ENCODE measurements at places on chromosomes 1 and 21.

DNA sequence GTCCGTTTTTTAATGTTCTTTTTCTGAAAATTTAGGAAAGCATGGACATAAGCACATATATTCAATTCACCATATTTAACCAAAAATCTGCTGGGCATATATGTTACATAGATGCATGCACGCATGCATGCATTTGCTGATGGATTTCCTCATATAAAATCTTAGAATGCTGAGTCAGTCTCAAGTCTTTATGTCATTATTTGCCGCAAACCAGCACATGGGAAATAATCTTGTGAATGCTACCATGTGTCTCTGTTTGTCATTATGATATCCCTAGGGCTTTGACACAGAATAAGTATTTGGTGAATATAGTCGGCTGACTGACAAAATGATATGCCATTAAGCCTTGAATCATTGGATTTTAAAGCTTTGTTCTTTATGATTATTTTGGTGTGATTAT is 776.5 kb downstream of the KCNT2 start:
- H3K36me3 ChIP-seq = no peaks in the 10 kb centered on the region
- no peaks in the 10 kb centered on the region for H3K4me1 ChIP-seq
- H3K4me3 ChIP-seq = no peak overlapping the region
- no peaks in the 10 kb centered on the region for H3K27me3 ChIP-seq
- no peak for DNase-seq
- no peak overlapping the region for H3K27ac ChIP-seq

DNA sequence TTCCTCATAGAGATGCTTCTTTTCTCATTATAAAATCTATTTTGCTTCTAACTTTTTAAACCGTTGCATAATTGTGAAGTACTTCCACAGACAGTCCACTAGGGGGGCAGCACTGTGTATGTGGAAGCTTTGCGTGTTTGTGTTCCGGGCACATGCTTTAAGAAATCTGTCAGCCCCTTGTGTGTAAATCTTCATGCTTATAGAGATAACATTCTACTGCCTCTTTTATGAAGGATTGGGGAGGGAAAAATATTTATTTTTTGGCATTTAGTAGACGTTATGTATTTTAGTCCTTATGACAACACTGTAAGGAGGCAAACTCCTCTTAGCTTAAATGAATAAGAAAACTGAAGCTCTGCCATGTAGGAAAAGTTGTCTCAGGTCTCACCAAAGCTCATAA is 157.3 kb upstream of the PTGFR start:
- H3K27ac ChIP-seq = no peak overlapping the region
- DNase-seq = no peak
- no peaks in the 10 kb centered on the region for H3K36me3 ChIP-seq
- peaks cover 8% of the 10 kb centered on the region for H3K27me3 ChIP-seq
- no peak overlapping the region for H3K4me3 ChIP-seq

- H3K36me3 ChIP-seq = no peaks in the 10 kb centered on the region
- H3K4me1 ChIP-seq = peaks cover 3% of the 10 kb centered on the region
- H3K27me3 ChIP-seq = peaks cover 9% of the 10 kb centered on the region
- no peak for DNase-seq
- no peak overlapping the region for H3K4me3 ChIP-seq
Measured at GRCh38 chr1:62229932-62230331, 35.3 kb downstream of the L1TD1 start.

DNA sequence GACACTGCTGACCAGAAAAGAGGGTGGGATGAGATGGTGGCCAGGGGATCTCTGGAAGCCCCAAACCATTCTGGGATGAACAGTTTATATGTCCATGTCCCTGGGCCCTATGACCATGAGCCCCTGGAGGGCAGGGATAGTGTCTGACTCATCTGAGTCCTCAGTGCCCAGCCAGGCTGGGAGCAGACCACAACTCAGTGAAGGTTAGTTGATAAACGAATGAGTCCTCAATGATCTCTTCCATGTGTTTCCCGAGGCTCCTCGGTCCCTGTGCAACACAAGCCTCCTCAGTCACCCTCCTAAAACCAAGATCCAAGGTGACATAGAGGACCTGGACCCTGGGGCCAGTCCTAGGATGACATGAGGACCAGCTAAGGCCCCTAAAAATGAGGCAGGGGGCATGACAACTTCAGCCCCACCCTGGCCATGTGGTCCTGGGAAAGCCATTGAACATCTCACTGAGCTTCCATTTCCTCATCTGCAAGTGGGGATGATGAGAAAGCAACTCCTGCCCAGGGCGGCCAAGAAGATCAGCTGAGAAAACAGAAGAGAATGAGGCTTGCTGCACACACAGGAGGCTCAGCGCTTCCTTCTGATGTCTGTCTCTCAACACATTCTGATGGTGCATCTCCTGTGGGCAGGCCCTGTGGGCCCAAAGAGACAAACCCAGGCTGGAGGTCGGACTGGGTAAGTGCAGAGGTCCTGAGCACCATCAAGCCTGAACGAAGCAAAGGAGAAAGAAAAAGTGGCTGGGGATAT is 86.3 kb downstream of the GLIS1 start:
- no peaks in the 10 kb centered on the region for H3K36me3 ChIP-seq
- H3K27me3 ChIP-seq = peaks cover 16% of the 10 kb centered on the region
- H3K4me1 ChIP-seq = no peaks in the 10 kb centered on the region
- no peak overlapping the region for H3K4me3 ChIP-seq
- no peak for DNase-seq
- H3K27ac ChIP-seq = no peak overlapping the region

- H3K36me3 ChIP-seq = no peaks in the 10 kb centered on the region
- peak overlapping the region; percentile 0 for H3K27ac ChIP-seq
- peak overlapping the region; percentile 4 for H3K4me3 ChIP-seq
- no peak for DNase-seq
- no peaks in the 10 kb centered on the region for H3K27me3 ChIP-seq
- H3K4me1 ChIP-seq = peaks cover 69% of the 10 kb centered on the region
Measured at GRCh38 chr21:37412603-37413360, 46.2 kb downstream of the DYRK1A start.

- H3K27ac ChIP-seq = no peak overlapping the region
- H3K36me3 ChIP-seq = peaks cover 18% of the 10 kb centered on the region
- H3K27me3 ChIP-seq = no peaks in the 10 kb centered on the region
Measured at GRCh38 chr1:41626146-41626545, 141.7 kb upstream of the EDN2 start.

DNA sequence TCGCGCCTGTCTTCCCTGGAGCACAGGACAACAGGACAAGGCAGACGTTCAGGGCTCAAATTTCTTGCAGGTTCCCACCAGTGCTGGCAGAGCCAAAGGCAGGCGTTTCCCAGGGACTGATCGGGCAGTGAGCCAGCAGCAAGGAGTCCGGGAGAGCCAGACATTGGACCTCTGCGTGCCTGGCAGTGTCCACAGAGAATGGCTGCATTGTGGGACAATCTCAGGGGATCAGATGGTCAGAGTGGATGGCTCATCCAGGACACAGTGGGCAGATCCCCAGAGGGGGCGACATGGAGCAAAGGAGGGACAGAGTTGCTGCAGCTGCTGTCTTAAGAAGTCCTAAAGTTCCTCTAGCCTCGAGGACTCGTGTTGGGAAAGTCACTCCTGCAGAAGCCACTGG is 4.6 kb downstream of the TMEM63A start:
- H3K27ac ChIP-seq = peak overlapping the region; percentile 80
- DNase-seq = no peak
- no peaks in the 10 kb centered on the region for H3K27me3 ChIP-seq
- H3K4me3 ChIP-seq = peak overlapping the region; percentile 78
- peaks cover 55% of the 10 kb centered on the region for H3K4me1 ChIP-seq

DNA sequence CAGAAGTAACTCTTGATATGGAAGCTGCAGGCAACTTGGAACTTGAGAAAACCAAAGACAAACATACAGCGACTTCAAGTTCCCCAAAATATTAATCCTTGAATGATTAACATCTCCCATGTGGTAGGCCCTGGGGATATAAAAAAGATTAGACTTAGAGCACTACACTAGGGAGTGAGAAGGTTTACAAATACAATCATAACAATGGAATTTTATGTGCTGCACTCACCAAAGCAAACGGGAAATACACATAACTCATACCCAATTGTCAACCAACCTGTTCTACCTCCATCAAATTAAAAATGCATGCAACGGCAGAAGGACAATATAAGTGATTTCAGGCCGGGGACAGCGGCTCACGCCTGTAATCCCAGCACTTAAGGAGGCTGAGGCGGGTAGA is 3.7 kb downstream of the SMYD3 start:
- H3K27ac ChIP-seq = no peak overlapping the region
- peak overlapping the region; percentile 43 for H3K4me3 ChIP-seq
- H3K27me3 ChIP-seq = no peaks in the 10 kb centered on the region
- no peaks in the 10 kb centered on the region for H3K36me3 ChIP-seq
- H3K4me1 ChIP-seq = peaks cover 28% of the 10 kb centered on the region

GRCh38 chr1:68919075-68919474 is 422.2 kb upstream of the DEPDC1 start:
- no peaks in the 10 kb centered on the region for H3K27me3 ChIP-seq
- no peak overlapping the region for H3K4me3 ChIP-seq
- H3K27ac ChIP-seq = no peak overlapping the region
- H3K4me1 ChIP-seq = no peaks in the 10 kb centered on the region
- no peaks in the 10 kb centered on the region for H3K36me3 ChIP-seq
- no peak for DNase-seq

DNA sequence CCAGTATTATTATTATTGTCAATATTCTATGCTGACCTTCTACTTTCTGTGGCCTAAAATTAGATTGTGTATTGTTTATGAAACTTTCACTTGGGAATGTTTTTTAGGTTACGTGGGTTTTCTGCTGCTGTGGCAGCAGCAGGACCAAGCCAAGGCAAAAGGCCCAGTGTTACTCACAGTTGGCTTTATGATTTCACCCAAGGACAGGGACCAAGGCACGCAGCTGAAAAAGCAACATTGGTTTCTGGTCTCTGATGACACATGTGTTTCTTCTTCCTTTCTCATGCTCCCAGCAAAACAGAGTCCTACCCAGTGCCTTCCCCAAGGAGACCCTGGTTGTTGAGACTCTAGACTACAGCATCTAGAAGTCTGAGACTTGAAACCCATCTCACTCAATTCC is 413.7 kb downstream of the SETD4 start:
- DNase-seq = no peak
- peaks cover 14% of the 10 kb centered on the region for H3K27me3 ChIP-seq
- H3K4me1 ChIP-seq = no peaks in the 10 kb centered on the region
- H3K36me3 ChIP-seq = no peaks in the 10 kb centered on the region
- no peak overlapping the region for H3K4me3 ChIP-seq

Measured in naive B cell (primary cell).